ENCODE measurements at places on chromosomes 7 and 10.

GRCh38 chr10:22010539-22010938, 7.0 kb upstream of the DNAJC1 start:
- no peak overlapping the region for H3K4me3 ChIP-seq
- no peak for DNase-seq
- no peaks in the 10 kb centered on the region for H3K36me3 ChIP-seq
- H3K27me3 ChIP-seq, result no peaks in the 10 kb centered on the region
- no peak overlapping the region for H3K27ac ChIP-seq
- no peaks in the 10 kb centered on the region for H3K4me1 ChIP-seq

DNA sequence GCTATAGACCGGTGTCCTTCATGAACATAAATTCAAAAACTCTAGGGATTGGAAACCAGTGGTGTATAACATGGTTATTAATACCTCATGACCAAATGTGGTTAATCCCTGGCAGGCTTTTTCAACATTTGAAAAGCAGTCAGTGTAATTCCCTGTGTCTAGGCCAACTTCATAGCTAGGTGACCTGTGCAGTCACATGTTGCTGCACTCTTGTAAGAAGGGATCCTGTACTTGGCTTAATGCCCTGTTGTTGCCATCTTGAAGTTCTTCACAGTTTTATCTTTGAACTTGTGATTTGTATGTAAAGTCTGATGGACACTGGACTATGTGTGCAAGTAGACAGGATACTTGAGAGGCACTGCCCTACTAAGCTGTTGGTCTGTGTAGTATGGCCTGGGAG, 39.7 kb downstream of the ZNF33A start:
- DNase-seq, result no peak
- peaks cover 5% of the 10 kb centered on the region for H3K4me1 ChIP-seq
- H3K36me3 ChIP-seq, result peaks cover 16% of the 10 kb centered on the region
- H3K4me3 ChIP-seq, result no peak overlapping the region
- no peak overlapping the region for H3K27ac ChIP-seq
- no peaks in the 10 kb centered on the region for H3K27me3 ChIP-seq

DNA sequence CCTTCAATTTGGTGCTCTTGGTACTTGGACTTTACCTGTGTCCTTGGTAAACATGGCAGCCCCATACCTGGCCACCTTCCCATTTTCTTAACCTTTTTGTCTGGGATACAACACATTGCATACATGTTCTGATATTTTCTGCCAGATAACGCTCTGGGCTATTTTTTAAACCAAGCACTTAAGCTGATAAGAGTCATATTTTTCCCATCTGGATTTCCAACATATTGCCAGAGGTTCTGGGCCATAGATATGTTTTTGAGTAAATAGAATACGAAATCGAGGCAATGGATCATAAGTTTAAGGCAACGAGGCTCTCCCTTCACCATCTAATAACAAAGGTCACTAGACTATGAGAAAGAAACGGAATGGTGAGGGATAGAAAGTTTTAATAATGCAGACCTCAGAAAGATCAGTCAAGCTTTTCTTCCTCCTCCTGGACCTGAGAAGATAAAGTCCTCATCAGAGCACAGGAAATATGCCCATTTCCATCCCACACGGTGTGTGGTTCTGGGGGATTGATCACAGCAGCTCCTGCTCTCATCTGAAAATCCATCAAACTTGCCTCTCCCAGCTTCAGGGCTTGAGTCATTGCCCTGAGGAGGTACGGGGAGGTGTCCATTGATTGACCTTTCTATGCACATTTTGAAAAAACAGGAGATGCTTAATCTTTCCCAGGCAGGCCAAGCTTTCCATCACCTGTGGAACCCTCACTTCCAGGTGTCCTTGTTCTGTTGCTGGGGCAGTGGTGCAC, 257.2 kb downstream of the GFRA1 start:
- H3K36me3 ChIP-seq, result no peaks in the 10 kb centered on the region
- no peak overlapping the region for H3K27ac ChIP-seq
- no peaks in the 10 kb centered on the region for H3K4me1 ChIP-seq

DNA sequence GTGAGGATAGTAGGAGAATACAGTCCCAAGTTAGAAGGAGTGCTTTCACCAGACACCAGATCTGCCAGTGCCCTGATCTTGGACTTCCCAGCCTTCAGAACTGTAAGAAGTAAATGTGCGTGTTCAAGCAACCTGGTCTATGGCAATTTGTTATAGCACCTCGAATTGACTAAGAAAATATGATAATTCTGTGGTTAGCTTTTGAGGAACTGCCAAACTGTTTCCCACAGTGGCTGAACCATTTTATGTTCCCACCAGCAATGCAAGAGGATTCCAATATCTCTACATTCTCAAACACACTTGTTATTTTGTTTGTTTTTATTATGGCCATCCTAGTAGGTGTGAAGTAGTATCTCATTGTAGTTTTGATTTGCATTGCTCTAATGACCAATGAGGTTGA, 47.0 kb downstream of the RBM20 start:
- DNase-seq, result no peak
- no peaks in the 10 kb centered on the region for H3K36me3 ChIP-seq
- H3K4me3 ChIP-seq, result no peak overlapping the region
- no peaks in the 10 kb centered on the region for H3K27me3 ChIP-seq

DNA sequence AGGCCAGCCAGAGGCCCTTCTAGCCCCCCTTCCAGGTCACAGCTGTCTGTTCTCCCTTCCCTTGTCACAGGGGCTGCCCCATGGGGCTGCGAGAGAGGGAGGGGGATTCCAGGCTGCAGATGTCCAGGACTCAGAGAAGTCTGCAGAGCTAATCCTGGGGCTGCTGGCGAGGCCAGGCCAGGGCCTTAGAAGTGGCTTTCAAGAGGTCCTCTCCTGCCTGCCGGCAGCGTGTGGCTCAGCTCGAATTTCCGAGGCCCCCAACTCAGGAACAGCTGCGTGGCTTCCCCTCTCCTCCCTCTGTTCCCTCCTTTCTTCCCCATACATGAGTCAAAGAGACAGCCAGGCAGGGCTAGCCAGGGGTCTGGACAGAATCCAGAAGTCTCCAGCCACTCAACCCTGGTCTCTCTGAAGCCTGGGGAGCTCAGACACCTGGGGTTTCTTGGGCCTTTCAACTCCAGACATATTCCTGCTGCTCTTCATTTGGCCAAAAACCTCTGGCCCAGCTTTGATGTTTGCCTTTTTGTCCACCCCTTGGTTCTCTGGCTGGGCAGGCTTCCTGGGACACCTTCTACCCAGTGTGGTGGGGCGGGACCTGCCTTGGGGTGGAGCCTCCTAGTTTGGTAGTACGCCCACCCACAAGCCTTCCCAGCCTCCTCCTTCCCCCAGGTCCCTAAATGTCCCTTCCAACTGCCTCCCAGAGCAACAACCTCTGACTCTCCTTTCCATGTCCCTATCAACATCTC, 21.8 kb upstream of the EIF5AL1 start:
- no peak overlapping the region for H3K4me3 ChIP-seq
- H3K27me3 ChIP-seq, result no peaks in the 10 kb centered on the region
- H3K27ac ChIP-seq, result no peak overlapping the region
- H3K36me3 ChIP-seq, result no peaks in the 10 kb centered on the region
- H3K4me1 ChIP-seq, result peaks cover 10% of the 10 kb centered on the region

GRCh38 chr10:128608791-128609190, 482.6 kb upstream of the MKI67 start:
- no peak overlapping the region for H3K4me3 ChIP-seq
- no peaks in the 10 kb centered on the region for H3K27me3 ChIP-seq
- no peak overlapping the region for H3K27ac ChIP-seq
- no peak for DNase-seq
- no peaks in the 10 kb centered on the region for H3K36me3 ChIP-seq

DNA sequence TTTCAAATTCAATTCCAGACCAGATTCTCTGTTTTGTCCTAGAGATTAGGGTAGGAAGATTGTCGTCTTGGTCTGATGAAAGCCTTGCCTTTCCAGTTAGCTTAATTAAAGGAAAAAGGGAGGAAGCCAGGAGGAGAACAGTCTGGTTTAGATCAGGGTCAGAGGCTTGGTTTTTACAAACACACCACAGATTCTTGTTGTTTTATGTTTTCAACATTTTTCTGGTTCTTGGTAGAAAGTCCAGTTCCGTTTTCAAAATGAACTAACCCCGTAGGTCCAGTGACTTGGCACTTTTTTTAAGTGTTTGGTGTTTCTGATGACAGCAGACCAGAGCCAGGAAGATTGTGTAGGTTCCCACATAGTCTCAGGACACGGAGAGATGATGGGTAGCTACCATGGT, 167.1 kb upstream of the INHBA start:
- H3K36me3 ChIP-seq, result no peaks in the 10 kb centered on the region
- DNase-seq, result no peak
- H3K4me1 ChIP-seq, result peaks cover 5% of the 10 kb centered on the region
- no peak overlapping the region for H3K4me3 ChIP-seq

DNA sequence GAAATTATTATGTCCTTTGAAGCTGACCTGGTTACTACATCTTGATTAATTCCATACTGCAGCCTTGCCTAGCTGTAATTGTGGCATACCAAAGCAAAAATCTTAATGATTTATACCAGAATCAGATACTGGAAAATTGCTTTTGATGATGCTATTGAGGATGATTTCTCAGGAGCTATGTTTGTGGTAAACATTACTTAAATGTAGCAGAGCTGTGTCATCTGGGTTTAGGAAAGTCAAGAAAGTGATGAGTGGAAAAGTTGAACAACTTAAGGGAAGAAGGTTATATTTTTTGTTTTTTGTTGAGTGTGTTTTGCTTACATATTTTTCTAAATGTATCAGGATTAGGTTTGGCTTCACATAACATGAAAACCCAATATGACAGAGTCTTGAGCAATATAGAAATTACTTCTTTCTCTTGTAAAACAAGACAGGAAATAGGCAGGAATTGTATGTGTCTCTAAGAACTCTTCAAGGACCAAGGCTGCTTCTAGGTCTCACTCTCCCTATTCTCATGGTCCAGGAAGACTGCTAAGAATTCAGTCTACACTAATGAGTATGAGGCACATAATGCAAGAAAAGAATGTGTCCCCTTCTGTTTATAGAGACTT, 87.6 kb upstream of the MTPN start:
- no peaks in the 10 kb centered on the region for H3K36me3 ChIP-seq
- H3K4me3 ChIP-seq, result no peak overlapping the region

Data from RWPE2 (cell line).